ENCODE measurements at places on chromosomes 16 and 17. TPM values are rescaled to one million over a fixed set of nuclear protein-coding genes. Genes with fewer than 3 reads are reported as not detected.
A peak's percentile ranks its signal among the peaks of the same experiment; 100 is the strongest.

DNA sequence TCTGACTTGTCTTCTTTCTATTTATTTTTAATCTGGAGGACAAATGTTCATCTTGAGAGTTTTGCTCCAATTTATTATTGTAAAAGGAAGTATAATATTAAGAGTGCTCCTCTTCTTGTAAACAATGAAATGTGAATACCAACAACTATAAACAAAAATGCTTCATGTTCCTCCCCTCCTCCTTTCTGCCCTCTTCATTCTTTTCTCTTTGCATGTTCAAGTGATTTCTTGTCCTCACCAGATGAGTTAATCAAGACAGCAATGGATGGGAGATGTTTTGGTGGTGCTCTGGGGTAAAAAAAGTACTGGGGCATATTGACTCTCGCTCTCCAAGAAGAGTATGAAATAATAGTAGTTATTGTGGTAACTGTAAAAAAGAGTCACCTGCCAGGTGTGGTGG is 24.3 kb downstream of the ITGB3 start:
- DNase-seq = no peak

- no peak for DNase-seq
Observed at GRCh38 chr17:58493506-58493905, 5.3 kb upstream of the HSF5 start.

DNA sequence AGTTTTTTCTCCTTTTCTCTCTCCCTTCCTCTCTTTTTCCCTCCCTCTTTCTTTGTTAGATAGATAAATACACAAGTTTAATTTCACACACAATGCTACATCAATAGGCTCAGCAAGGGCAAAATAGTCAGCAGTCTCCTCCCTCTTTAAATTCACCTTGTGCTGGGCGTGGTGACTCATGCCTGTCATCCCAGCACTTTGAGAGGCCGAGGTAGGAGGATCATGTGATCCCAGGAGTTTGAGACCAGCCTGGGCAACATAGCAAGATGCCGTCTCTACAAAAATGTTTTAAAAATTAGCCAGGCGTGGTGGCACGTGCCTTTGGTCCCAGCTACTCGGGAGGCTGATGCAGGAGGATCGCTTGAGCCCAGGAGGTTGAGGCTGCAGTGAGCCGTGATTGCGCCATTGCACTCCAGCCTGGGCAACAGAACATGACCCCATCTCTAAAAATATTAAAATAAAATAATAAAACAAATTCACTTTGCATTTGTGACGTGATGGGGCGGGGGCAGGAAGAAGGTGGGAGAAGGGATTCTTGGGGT is 27.4 kb downstream of the IL21R start:
- no peak for DNase-seq

DNA sequence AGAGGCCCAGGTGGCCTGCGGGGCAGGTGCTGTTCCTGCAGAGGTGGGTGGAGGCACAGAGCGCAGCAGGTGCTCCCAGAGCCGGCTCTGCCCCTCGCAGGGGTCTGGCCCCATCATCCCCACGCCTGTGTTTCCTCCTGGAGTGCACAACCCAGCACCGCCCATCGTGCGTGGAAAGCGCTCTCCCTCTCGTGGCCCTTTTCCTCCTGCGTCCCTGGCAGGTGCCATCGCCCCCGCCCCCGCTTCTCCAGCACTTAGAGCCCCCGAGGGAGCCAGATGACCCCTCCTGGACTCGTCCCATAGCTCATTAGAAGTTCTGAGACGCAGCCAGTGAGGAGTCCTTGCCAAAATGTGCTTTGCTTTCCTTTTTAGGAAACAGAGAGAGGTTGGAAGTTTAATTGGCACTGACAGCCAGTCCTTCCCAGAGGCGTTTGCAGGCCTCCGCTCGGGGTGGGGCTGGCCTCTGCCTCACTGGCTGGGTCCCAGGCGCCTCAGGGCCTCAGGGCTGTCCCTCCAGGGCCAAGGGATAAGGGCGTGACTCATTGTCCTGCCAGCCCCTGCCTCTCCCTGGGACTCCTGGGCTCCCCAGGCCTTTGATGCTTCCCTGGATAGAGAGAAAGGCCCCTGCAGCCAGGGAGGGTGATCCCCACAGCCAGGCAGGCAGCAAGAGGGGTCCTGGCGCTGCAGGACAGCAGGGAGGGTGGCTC is 32.2 kb upstream of the CHMP6 start:
- DNase-seq = no peak

TVP23A gene
- total RNA-seq = not detected

DNA sequence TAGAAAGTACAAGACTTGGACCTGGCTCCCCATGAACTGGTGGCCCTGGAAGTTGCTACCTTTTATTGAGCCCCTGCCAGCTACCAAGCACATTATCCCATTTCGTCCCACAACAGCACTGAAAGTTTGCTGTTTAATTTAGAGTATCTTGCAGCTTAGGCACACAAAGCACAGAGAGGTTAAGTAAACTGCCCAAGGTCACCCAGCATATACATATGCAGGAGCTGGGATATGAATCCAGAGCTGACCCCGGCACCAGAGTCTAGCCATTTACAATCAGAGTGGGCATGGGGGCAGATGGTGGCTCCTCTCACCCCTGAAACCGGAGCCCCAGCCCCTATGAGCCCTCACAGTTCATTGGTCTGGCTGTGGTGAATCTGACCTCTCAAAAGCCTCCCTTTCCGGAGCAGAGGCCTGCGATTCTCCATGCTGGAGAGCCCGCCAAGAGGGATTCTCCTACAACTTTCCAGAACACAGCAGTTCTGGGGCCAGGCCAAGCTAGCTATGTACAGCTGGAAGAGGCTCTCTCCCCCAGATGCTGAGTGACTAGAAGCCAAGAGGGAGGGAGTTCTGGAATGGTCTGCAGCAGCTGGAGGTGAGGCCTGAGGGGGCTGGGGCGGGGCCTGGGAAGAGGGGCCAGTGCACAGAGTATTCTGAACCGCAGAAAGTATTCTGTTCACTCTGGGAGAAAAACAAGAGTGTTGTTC is 58.3 kb downstream of the SREBF1 start:
- DNase-seq = no peak

GDPD3 gene
- 1.1 TPM for total RNA-seq

DHX58 gene
- 6.9 TPM for total RNA-seq

- DNase-seq = no peak
Observed at GRCh38 chr17:81125573-81126081, 39.7 kb upstream of the PVALEF start.

CDC42EP4 gene
- total RNA-seq = 16.3 TPM

DNA sequence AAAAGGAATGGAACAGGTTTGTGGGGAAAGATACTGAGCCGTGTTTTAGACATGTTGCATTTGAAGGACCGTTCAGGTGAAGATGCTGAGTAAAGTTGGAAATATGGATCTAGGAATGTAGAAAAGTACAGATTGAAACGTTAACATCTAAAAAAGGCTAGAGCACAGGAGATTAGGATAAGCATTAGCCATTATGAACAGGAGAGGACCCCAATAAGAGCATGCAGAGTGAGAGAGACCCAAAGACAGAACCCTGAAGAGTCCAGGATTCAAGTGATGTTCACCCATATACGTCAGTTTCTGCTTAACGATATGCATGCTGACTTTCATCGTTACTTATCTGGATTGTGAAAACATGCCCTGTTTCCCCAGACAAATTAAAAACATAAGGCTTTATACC is 140.5 kb downstream of the STX8 start:
- DNase-seq = no peak

DNA sequence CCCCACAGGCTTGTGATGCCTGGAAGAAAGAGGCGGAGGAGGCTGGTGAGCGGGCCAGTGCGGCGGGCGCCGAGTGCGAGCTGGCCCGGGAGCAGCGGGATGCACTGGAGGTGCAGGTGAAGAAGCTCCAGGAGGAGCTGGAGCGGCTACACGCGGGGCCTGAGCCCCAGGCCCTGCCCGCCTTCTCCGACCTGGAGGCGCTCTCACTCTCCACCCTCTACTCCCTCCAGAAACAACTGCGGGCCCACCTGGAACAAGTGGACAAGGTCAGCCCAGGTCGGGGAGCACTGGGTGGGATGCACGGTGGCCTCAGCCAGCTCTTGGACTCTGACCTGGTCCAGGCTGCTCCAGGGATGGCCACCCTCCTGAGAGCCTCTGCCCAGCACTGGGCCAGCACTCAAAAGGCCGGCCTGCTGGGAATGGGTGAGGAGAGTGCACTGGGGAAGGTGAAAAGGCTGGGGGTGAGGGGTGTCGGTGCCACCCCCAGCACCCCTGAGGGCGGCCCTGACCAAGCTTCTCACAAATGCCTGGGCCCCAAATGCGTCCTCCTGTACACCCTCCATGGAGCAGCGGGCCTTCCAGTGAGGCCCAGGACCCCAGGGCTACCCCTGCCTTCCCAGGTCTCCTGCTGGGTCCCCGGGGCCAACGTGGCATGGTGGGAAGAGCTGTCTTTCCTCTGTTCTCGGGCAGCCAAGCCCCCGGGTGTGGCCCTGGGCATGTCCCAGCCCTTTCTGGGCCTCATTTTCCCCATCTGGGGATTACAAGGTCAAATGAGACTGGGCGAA is 20.8 kb downstream of the UNC13D start:
- no peak for DNase-seq

- peak; percentile 54 for DNase-seq
Observed at GRCh38 chr17:75356260-75356937, 49.1 kb downstream of the GRB2 start.

DNA sequence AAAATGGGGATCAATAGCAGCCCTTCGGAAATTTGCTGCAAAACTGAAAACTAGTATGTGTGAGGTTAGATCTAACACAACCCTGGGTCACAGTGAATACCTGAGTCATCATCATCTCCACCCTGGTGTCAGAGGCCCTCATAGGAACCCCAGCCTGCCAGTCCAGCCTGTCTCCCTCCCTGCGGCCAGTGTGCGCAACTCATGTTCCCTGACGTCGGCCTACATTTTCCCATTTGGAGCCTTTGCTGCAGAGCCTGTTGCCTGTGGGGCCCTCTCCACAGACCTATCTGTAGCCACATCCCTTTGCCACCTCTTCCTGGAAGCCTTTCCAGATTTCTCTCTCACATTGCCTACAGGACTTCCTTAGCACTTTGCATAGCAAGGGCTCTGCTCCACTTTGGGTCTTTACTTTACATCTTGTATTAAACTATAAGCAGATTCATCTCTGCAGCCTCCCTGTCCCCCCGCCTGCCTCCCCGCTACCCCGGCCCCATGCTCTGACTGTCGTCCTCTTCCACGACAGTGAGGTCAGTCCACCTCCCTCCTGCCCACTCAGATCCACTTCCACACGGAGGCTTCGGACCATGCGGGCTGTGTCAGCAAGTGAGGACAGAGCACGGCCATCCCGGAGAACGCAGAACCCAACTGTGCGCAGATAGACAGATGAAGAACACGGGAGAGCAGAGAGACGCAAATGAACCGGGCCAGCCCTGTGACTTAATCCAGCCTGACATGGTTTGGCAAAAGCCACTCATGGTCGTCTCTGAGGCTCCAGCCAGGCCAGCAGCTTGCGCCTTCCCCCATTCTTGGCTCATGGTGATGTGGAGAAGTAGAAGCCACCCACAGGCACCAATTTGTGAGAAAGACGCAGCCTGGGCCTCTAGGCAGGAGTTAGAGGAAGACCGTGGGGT is 31.0 kb downstream of the NGFR start:
- no peak for DNase-seq

- no peak for DNase-seq
Observed at GRCh38 chr16:50490828-50491227, 57.4 kb upstream of the NKD1 start.

DNA sequence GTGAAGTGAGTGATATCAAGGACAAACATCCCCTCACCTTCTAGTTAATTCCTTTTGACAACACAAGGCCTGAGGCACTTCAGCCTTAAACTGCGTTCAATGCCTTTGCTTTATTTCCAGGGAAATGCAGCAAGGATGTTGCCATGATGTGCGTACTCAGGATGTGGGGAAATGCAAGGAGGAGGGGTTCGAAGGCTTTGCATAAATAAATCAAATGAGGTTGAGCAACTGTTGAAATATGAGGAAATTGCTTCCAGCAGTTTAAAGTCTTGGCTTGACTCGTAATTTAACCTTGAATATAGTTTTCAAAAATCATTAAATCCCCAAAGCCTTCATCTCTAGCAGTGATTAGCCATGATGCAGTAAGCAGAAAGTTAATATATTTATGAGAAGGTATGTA is 81.8 kb upstream of the CCL2 start:
- DNase-seq = no peak

MT4 gene
- not detected for total RNA-seq

DNA sequence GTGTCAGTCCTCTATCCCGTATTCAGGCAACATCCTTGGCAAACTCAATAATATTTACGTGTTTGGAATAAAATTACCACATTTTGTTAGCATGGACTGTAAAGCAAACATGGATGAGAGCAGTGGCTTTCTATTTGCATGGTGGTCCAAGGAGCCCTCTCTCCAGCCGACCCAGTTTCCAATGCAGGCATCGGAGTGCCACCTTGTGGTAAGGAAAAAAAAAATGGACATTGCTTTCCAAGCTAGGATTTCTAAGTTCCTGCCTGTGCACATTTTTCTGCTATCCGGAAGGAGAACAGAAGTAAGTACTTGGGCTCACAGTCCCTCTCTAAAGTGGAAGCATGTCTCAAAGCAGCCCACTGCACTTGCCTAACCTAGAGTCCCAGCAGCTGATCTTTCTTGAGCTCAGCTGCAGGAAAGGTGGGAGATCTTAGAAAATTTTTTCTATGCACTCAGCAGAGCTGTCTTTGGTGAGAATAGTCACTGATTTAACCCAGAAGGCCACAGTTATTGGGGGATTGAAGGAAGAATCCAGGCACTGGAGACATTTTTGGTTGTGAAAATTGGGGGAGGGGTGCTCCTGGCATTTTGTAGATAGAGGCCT is 46.0 kb upstream of the ERCC4 start:
- DNase-seq = peak; percentile 51

DNA sequence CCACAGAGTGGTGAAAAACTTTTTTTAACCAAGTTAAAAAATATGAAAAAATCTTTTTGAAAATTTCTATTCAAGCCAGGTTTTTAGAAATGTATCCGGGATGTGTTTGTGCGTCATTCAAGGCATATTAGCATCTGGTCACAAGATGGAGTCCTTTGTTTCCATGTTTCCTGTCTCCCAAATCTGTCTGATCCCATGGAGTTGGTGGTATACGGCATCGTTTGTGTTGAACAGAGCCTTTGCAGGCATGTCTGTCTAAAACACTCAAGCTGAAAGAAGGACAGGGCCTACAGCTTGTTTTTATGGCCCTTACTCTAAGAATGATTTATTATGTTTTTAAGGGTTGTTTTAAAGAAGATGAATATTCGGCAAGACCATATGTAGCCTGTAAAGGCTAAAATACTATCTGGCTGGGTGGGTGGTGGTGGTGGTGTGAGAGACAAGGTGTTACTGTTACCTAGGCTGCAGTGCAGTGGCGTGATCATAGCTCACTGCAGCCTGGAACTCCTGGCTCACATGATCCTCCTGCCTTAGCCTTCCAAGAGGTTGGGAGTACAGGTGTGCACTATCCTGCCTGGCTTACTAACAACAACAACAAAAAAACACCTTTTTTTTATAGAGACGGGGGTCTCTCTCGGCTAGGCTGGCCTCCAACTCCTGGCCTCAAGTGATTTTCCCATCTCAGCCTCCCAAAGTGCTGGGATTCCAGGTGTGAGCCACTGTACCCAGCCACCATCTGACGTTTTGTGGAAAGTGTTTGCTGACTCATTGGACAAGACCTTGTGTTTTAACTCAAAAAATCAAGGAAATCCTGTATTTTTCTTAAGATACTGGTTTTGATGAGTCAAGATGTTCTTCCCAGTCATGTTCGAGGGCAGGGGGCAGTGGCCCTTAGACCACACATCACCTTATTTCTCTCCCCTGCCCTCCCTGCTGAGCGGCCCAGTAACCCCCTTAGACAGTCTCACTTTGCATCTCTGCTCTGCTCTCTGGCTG is 52.2 kb downstream of the NDE1 start:
- peak; percentile 24 for DNase-seq

BRD7 gene
- total RNA-seq = 53.8 TPM

ZPBP2 gene
- total RNA-seq = not detected

DOC2A gene
- total RNA-seq = 2.0 TPM

PRRT2 gene
- total RNA-seq = not detected

Measured in dermis blood vessel endothelial cell (primary cell).